ENCODE measurements at places on chromosomes 7 and 10.
A peak's percentile ranks its signal among the peaks of the same experiment; 100 is the strongest.

DNA sequence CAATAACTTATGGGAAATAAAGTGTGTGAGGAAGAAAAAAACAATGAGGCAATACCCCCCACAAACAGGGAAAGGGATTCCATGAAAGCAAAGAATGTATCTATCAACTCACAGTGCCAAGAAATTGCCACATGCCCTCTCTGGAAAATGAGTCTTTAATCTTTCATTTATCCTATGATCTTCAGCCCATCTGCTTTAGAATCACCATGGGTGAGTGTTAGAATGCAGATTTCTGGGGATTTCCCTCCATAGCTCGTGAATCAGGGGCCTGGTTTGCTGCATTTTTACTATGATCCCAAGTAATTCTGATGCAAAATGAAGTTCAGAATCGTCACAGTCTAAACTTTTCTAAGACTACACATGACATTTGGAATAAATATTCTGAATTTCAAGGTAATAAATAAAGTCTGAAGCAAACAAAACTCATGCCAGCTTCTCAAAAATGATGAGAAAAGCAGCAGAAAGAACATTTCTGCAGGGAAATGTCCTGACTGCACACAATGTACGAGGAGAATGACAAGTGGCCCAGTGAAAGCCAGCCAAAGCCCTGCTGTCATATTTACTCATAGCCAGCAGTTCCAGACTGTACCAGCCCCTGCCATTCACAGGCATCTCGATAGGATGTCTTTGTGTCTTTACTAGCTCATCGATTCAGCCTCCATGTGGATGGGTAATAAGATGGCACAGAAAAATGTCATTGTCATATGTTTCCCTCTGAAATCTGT lies 167.1 kb downstream of the ELMO1 start:
- DNase-seq, result no peak

DNA sequence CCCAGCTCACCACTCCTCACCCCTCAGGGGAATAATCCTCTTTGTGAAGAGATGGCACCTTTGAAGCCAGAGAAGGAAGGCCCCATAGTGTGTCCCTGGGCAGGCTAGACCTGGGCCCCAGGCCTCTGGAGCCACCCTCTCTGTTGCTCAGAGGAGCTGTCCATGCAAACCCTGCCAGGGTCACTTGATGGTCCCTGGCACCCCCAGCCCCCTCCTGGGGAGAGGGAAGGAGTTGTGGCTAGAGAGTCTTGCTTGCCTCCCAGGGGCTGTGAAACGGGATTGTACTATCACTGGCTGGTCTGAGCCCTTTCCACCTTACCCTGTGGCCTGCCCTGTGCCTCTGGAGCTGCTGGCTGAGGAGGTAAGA lies 5.8 kb downstream of the GHRHR start:
- DNase-seq, result no peak

DNA sequence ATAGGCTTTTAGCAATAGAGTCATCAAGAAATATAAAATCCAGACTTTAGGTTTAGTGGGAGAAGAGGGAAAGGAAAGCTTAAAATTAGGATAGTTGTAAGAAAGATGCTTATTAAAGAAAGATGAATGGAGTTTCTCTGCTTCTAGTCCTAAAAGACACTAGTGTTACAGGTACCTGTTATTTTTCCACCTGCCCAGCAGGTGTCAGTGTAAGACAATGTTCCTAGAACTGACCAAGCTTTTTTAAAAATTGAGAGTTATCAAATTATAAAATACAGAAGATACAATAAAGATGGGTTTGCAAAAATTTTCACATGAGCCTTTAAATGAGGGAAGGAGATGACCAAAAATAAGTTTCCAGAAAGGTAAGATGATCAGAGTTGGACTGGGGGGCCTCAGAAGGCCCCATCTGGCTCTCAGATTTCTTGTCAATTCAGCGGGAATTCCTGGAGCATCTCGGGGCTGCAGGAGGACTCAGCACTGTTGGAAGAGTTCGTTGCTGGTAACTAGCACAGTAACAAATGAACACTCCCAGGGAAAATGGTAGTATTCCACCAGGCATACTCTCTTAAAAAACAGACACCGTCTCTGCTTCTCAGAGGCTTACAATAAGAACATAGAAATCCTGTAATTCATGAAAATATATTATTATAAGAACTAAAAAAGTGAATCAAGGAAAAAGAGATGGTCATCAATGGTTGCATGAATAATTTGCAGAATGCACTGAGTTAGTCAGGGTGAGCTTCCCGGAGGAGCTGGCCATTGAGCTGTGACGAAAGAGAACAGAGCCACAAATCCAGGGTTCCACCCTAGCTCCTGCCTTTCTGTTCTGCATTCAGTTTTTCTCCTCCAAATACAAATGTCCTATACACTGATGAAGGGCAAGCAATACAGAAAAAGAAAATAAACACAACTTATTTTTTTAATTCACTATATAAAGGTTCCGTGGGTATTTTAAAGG lies 71.8 kb upstream of the PIK3CG start:
- peak; percentile 16 for DNase-seq

GRCh38 chr7:90433221-90433620 lies 30.0 kb downstream of the CLDN12 start:
- DNase-seq, result no peak

DNA sequence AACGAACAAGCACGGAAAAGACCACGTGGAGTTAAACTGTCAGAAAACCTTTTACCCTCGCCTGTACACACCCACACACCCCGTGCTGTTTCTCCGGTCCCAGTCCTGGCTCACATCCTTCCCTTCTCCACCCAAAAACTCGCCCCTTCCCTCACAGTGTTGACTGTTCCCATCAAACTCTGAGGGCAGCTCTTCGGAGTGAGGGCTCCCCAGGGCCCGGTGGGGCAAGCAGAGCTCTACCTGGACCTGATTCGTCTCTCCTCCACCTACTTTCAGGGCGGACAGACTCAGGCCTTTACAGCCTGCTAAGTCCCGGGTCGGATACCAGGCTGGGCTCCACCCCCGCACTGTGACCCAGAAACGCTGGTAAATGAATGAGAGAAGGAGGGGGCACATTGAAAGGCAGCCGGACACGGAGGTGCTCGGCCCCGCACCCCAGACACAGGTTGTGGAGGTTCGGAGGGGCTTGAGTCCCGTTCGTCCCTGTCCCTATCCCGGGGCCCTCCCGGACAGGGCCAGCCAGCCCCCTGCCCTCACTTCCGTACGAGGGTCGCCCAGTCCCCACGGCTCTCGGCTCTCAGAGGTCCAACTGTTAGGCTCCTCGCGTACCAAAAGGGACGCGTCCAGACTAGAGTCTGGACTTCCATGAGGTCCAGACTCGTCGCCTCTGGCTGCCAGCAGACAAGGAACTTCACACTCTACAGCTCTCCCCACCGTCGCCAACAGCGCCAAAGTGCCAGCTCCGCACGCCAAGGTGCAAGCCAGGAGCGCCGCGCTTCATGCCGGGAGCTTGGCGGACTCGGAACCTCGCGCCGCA lies 31.7 kb upstream of the ASL start:
- peak; percentile 17 for DNase-seq

- no peak for DNase-seq
Observed at GRCh38 chr7:10815546-10815945, 158.1 kb upstream of the PHF14 start.

GRCh38 chr10:119517235-119518141 lies 25.0 kb downstream of the RGS10 start:
- DNase-seq, result peak; percentile 62

DNA sequence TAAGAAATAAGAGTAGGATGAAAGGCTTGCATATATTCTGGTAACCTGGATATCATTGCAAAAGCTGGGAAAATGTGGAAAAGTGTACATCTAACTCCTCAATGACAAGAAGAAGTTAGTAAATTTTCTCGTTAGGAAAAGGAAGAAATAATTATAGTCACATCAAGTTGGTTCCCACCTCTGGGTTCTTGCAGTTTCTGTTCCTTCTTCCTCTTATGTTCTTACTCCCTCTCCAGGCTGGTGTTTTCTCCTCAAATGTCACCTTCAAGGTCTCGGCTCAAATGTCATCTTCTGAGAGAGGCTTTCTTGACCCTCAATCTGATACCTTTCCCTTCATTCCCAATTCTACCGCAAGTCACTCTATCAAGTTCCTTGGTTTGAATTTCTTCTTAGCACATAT lies 64.4 kb downstream of the ENTPD1 start:
- DNase-seq, result no peak

DNA sequence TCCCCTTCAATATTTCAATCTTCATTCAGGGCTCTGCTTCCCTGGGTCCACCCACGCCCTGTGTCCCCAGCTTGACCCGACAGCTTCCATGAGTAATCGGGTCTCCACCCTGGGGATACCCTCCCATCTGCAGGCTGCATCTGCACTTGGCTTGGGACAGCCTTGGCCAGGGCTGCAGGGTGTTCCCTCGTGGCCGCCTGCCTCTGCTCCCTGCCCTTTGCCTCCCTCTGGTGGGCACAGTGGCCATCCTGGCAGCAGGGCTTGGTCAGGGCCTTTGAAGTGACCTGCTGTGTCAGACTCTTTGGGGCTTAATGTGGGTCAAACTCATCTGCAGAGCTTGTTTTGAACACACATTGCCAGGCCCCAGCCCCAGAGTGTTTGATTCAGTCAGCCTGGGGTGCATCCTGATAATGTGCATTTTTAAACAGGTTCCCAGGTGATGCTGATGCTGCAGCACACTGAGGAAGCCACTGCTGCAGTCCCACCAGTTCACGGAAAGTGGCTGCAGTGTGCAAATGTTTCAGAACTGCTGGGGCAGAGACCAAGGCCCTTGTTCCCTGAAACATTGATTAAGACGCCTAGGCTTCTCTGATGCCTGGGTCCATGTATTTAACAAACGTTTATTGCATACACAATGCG lies 80.7 kb upstream of the SEC61G start:
- DNase-seq, result no peak

DNA sequence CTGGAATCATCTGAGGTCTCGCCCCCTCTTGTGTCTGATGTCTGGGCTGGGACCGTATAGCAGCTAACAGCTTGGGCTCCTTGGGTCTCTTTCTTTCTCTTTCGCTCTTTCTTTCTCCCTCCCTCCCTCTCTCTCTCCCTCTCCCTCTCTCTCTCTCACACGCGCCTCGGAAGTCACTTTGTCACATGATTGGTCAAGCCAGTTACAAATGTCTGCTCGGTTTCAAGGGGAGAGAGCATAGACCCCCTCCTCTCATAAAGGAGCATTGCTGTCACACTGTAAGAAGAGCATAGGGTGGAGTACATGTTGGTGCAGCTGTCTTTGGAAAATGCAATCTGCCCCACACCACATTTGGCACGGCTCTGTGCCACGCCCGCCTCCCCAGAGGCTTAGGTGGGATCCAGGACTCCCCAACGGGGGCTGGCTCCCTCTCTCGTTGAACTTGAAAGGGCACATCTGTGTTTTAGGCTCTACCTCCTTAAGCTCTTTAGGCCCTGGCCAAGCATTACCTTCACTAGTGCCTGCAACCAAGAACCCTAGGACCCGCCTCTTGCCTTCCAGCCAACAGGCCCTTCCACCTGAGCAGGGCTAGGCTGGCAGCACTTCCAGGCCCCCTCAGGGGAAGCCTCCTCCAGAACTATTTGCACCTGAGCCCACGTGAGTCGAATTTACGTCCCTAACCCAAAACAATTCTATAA lies 61.9 kb upstream of the CACUL1 start:
- DNase-seq, result no peak

DNA sequence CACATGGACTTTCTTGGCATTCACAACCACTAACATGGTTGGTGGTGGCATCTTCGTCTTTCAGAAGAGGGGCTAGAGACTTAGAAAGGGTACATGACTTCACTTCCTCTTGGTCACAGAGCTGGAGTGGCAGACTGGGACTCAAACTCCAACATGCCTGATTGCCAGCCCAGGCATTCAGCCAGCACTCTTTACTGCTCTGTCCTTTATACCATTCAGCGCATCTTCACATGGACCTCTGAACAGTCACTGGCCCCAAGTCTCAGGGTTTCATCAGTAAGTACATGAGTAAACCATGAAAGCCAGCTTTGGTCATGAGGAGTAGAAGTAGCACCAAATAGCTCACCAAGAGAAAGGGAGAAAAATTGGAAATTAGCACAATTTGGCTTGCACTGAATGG lies 148.4 kb upstream of the KLF14 start:
- DNase-seq, result no peak

- DNase-seq, result no peak
Observed at GRCh38 chr10:119431034-119431772, 111.3 kb downstream of the RGS10 start.

DNA sequence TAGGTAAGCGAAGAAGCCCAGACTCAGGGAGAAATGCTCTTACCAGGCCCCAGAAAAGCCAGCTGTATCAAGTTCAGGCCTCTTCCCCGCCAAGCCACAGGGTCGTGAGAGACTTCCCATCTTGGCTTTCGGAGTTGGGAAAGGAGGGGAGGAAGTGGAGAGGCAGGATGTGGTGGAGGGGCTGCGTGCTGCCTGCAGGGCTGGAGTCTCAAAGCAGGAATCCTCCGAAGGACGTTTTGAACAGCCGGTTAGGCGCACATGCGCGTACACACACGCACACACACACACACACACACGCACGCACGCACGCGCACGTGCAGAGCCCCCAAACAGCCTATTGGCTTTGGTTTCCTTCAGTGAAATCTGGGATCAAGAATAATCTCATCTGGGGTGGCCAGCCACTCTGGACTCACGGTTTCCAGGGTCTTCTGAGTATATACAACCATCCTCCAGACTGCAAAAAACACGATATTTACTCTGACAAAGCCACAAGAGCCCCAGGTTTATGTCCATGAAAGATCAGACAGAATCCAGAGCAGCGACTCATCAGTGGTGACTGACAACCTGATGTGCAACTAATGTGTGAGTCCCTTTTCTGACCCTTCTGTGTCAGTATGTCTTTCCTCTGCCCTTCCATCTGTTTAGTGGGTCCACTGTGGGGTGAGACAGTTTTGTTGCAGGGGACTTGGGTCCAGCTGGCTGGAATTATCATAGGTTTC lies 115.0 kb upstream of the ZNF438 start:
- DNase-seq, result no peak

DNA sequence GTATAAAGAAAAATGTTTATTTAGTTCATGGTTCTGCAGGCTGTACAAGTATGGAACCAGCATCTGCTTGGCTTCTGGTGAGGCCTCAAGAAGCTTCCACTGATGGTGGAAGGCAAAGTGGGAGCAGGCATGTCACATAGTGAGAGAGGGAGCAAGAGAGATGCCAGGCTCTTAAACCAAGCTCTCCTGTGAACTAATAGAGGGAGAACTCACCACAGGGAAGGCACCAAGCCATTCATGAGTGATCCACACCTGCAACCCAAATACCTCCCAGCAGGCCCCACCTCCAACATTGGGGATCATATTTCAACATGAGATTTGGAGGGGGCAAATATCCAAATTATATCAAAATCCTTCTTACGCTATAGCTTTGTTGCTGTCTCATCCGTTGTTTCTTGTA lies 113.1 kb downstream of the CPED1 start:
- no peak for DNase-seq

Data from activated CD4-positive, alpha-beta T cell treated with anti-CD3 and anti-CD28 coated beads, Interleukin-2, amount 50 U/mL, for 1 hour (primary cell).